CD4-positive, alpha-beta T cell treated with Interleukin-4 for 1 hour (primary cell): ENCODE measurements at places on chromosomes 6 and 20.

- DNase-seq, result no peak
Measured at GRCh38 chr6:10174761-10175160, 240.1 kb downstream of the TFAP2A start.

- DNase-seq, result no peak
Measured at GRCh38 chr6:139262519-139263300, 29.1 kb downstream of the TXLNB start.

GRCh38 chr6:39263303-39264037 is 34.2 kb upstream of the KCNK5 start:
- DNase-seq, result no peak

GRCh38 chr6:160462116-160462515 is 113.9 kb downstream of the SLC22A3 start:
- DNase-seq, result no peak

- DNase-seq, result no peak
Measured at GRCh38 chr6:168574699-168575195, 133.8 kb downstream of the SMOC2 start.

DNA sequence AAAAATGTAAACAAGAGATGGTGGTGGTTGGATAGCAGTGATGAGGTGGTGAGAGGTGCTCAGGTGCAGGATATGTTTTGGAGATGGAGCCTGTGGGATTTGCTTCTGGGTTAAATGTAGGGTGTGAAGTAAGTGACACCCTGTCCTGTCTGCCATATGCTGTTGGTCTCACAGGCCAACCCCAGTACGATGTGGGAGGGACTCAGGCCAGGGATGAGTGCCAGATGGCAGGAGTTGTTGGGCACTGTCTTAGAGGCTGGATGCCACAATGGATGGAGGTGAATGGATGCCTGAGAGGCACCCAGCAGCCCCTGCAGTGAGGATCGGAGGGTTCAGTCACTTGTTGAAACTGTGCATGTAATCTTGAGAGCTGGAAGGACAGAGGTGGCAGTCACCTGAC is 259.3 kb downstream of the NRN1 start:
- no peak for DNase-seq

- DNase-seq, result no peak
Measured at GRCh38 chr6:117951783-117952182, 44.7 kb downstream of the SLC35F1 start.

- peak; percentile 60 for DNase-seq
Measured at GRCh38 chr6:2970753-2971419, 481 bp downstream of the SERPINB6 start.

DNA sequence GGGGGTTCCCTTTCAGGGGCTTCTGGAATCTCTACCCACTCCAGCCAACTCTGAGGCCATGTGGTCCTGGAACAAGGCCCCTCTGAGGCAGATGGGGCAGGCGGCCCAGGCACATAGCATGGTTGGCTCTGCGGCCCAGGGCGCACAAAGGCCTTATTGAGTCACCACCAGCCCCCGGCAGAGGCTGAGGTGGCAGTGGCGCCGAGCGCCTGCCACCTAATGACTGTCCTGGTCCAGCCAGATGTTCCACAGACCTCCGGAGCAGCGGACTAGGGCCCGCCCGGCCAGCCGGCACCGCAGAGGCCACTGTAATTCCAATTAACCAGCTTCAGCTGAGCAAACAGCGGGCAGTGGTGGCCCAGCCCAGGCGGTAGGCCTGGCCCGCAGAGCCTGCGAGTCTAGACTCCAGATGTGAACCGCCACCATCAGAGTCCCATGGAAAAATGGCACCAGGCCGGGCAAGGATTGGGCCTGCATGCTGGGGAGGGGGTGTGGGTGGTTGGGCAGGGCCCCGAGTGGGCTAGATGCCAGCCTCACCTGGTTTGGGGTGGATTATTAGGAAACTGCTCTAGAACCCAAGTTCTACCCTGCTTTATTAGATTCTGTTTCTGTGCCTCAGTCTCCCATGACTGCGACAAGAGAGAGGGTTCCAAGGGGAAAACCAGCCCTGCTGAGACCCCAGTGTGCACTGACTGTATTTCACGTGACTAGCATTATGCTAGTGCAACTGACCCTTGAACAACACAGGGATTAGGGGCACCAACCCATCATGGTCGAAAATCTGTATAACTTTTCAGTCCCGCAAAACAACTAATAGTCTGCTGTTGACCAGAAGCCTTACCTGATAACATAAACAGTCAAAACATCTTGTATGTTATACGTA is 34.1 kb upstream of the ID1 start:
- no peak for DNase-seq

- no peak for DNase-seq
Measured at GRCh38 chr6:34630040-34630439, 66.5 kb downstream of the ILRUN start.

GRCh38 chr6:130624046-130624445 is 203.2 kb upstream of the SMLR1 start:
- DNase-seq, result no peak

DNA sequence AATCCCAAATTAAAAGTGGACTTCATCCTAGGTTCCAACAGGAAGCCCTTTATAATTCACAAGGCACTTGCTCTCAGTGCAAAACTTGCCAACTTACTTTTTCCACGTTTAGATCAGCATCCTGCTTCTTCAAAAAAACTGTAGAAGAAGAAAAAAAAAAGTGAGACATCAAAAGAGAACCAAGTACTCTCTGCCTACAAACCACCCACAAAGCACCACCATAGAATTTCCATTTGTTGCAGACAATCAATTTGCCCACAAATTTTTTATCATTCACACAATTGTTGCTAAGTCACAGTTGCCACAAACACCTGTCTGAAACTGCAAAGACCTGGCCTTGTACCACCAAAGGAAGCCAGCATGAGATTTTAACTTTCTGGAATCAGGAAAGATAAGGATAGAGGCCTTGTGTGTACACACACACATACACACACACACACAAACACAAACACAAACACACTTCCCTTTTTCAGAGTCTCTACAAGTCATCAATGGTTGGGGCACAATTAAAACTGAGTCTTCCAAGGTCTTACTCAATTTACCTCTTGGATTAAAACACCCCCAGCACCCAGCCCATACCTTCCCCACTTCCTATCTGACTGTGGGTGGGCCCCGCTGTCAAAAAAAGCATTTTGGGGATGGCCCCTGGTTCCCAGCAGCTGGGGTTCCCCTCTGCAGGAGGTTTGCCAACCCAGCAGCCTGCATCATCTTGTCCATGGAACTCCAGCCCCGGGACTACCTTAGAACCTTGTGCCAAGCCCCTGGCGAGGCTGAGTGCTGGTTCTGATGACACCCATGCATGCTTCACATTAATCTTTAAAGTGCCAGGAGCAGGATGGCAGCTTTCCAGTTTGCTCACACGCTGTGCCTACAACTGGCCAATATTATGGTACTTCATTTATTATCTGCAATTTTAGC is 26.5 kb downstream of the FYN start:
- DNase-seq, result no peak

GRCh38 chr6:28965706-28966105 is 39.4 kb downstream of the ZNF311 start:
- DNase-seq, result no peak
